Activated CD8-positive, alpha-beta T cell treated with anti-CD3 and anti-CD28 coated beads, Interleukin-2, amount 10 ng/mL, durations not matched to agents 7 days and 5 days (primary cell): ENCODE measurements at places on chromosomes 16 and 17. TPM values are rescaled to one million over a fixed set of nuclear protein-coding genes. Genes with fewer than 3 reads are reported as not detected.

The NHERF1 gene
- 286 TPM for total RNA-seq

- DNase-seq = no peak
- H3K4me3 ChIP-seq = no peak overlapping the region
- no peak overlapping the region for H3K27ac ChIP-seq
These were observed 21.5 kb downstream of the GRB7 start for GRCh38 chr17:39759204-39759603.

GRCh38 chr16:17343728-17344127 lies 127.0 kb downstream of the XYLT1 start:
- no peak for DNase-seq
- peak overlapping the region; percentile 74 for H3K4me3 ChIP-seq
- H3K27ac ChIP-seq = peak overlapping the region; percentile 94
- H3K27me3 ChIP-seq = no peaks in the 10 kb centered on the region
- peaks cover 58% of the 10 kb centered on the region for H3K36me3 ChIP-seq

- DNase-seq = no peak
- H3K4me3 ChIP-seq = peak overlapping the region; percentile 91
- H3K27ac ChIP-seq = peak overlapping the region; percentile 100
- H3K4me1 ChIP-seq = peaks cover 31% of the 10 kb centered on the region
These were observed 601 bp upstream of the CDIPT start for GRCh38 chr16:29863669-29863984.

DNA sequence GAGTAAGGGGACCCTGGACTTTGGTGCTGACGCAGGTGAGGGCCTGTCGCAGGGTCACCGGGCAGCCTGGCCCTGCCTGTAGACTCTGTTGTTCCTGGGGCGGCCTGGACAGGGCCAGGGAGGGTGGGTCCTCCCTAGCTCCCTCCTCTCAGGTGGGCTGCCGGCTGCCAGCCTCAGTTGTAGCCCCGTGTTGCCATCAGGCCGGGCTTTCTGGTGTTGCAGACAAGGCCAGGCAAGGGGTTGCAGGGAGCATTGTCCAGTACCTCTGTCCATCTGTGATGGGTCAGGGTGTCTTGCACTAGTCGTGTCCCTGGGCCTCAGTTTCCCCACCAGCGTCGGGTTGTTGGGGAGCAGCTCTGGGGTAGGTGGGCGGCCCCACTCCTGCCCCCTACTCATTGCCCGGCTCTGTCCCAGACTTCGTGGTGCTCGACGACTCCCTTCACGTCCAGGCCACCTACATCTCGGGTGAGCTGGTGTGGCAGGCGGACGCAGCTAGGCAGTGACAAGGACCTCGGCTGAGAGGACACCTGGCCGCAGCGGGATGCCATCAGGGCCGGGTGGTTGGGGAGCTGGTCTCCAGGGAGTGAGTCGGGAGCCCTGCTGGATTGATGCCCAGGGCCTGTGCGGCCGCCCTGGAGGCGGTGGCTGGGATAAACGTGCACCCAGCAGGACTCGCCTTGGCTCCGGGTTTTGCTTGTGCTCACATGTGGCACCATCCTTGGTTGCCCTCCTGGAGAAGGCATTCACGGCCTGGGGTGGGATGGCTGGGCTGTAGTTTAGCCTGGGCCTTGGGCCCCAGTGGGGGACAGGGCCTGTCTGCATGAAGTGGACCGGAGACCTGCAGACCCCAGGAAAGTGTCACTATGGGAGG lies 1.9 kb downstream of the CEMP1 start:
- no peak overlapping the region for H3K4me3 ChIP-seq
- DNase-seq = no peak
- H3K27ac ChIP-seq = no peak overlapping the region

GRCh38 chr17:80516171-80516932 lies 28.3 kb upstream of the RPTOR start:
- no peak overlapping the region for H3K27ac ChIP-seq
- H3K27me3 ChIP-seq = no peaks in the 10 kb centered on the region
- no peak overlapping the region for H3K4me3 ChIP-seq
- H3K4me1 ChIP-seq = no peaks in the 10 kb centered on the region
- no peaks in the 10 kb centered on the region for H3K36me3 ChIP-seq
- DNase-seq = no peak

DNA sequence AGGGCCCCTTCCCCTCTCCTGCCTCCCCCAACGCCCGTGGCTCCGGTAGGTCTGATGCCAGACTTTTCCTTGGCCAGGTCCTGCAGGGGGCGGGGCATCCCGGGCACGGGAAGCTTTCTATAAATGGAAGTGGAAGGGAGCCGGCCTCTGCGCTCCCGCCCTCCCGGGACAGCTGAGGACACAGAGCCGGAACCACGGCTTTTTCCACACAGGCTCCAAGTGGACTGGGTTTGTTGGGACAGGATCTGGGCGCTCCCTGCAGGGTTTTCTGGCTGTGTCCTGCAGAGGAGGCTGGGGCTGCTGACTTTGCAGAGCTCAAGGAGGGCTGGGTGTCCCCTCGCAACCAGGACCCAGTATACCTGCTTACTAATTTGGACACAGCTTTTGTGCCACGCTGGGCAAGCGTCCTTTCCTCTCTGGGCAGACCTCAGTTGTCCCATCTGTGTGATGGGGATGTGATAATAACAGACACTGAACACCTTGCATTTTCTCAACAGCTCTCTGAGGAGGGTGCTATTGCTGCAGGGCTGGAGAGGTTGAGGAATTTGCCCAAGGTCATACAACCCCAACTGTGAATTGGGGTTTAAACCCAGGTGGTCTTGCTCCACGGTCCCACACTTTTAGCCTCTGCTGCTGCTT lies 1.8 kb downstream of the TNS4 start:
- H3K27me3 ChIP-seq = peaks cover 5% of the 10 kb centered on the region
- no peak for DNase-seq
- no peak overlapping the region for H3K4me3 ChIP-seq

- no peak overlapping the region for H3K4me3 ChIP-seq
- H3K4me1 ChIP-seq = peaks cover 21% of the 10 kb centered on the region
- H3K27me3 ChIP-seq = peaks cover 4% of the 10 kb centered on the region
- DNase-seq = no peak
These were observed 69.7 kb upstream of the DNAJA2 start for GRCh38 chr16:47043200-47043599.

The LITAFD gene
- total RNA-seq = not detected

The KCNH6 gene
- not detected for total RNA-seq

The SCGB1C2 gene
- not detected for total RNA-seq

The COQ7 gene
- 16.8 TPM for total RNA-seq

The SLC13A5 gene
- not detected for total RNA-seq

- no peak overlapping the region for H3K27ac ChIP-seq
- H3K36me3 ChIP-seq = no peaks in the 10 kb centered on the region
- no peaks in the 10 kb centered on the region for H3K4me1 ChIP-seq
- H3K27me3 ChIP-seq = peaks cover 14% of the 10 kb centered on the region
- H3K4me3 ChIP-seq = no peak overlapping the region
These were observed 16.8 kb upstream of the TVP23A start for GRCh38 chr16:10835281-10835931.

- H3K27ac ChIP-seq = peak overlapping the region; percentile 83
- DNase-seq = peak; percentile 89
- peaks cover 15% of the 10 kb centered on the region for H3K36me3 ChIP-seq
- H3K27me3 ChIP-seq = no peaks in the 10 kb centered on the region
- H3K4me1 ChIP-seq = peaks cover 77% of the 10 kb centered on the region
These were observed 10.6 kb upstream of the CCL5 start for GRCh38 chr17:35890774-35891155.

DNA sequence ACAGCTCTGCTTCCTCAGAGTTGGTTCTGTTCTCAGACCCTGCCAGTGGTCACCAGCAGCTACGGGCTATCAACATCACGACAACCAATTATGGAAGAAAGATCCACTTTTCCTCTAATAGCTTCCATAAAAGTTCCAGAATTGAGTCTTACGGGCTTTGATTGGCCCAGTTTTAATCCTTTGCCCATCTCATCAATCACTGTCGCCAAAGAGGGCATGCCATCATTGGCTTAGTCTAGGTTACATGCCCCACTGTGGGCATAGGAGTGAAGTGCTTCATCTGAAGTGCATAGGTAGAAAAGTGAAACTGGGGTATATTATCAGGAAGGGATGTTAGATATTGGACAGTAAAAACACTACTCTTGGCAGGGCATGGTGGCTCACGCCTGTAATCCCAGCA lies 76.6 kb upstream of the DHX40 start:
- peaks cover 28% of the 10 kb centered on the region for H3K27me3 ChIP-seq
- no peak for DNase-seq
- H3K4me1 ChIP-seq = peaks cover 8% of the 10 kb centered on the region
- H3K4me3 ChIP-seq = no peak overlapping the region

- H3K36me3 ChIP-seq = no peaks in the 10 kb centered on the region
- no peaks in the 10 kb centered on the region for H3K27me3 ChIP-seq
- no peaks in the 10 kb centered on the region for H3K4me1 ChIP-seq
These were observed 235.4 kb upstream of the MON1B start for GRCh38 chr16:76955629-76956028.

- peaks cover 42% of the 10 kb centered on the region for H3K4me1 ChIP-seq
- peaks cover 34% of the 10 kb centered on the region for H3K36me3 ChIP-seq
These were observed 631 bp downstream of the TRAF7 start for GRCh38 chr16:2155977-2156848.

DNA sequence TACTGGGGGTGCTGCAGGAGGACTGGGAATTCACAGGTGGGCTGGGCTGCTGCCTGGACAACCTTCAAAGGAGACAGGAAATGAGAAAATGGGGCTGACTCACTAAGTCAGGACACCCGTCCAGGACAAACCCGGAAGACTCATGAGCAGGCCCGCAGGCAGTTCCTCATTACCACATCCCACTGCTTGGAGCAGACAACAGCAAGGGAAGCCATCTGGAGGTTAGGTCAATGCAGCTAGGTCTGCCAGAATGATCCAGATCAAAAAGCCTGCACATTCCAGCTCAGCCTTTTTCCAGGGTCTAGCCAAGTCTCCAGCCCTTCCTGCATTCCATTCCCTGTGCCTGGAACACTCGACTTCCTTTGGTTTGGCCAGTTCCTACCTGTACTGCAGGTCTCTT lies 536.5 kb upstream of the CDH11 start:
- DNase-seq = no peak
- no peaks in the 10 kb centered on the region for H3K36me3 ChIP-seq
- H3K4me3 ChIP-seq = no peak overlapping the region
- H3K27ac ChIP-seq = no peak overlapping the region
- no peaks in the 10 kb centered on the region for H3K4me1 ChIP-seq

The RNF112 gene
- total RNA-seq = not detected

- no peak for DNase-seq
- no peaks in the 10 kb centered on the region for H3K36me3 ChIP-seq
- H3K27me3 ChIP-seq = peaks cover 24% of the 10 kb centered on the region
- peaks cover 20% of the 10 kb centered on the region for H3K4me1 ChIP-seq
These were observed 801 bp upstream of the OR4D2 start for GRCh38 chr17:58165981-58166380.

The PIK3R5 gene
- total RNA-seq = 77.9 TPM
